ENCODE measurements at places on chromosomes 13 and 19.

DNA sequence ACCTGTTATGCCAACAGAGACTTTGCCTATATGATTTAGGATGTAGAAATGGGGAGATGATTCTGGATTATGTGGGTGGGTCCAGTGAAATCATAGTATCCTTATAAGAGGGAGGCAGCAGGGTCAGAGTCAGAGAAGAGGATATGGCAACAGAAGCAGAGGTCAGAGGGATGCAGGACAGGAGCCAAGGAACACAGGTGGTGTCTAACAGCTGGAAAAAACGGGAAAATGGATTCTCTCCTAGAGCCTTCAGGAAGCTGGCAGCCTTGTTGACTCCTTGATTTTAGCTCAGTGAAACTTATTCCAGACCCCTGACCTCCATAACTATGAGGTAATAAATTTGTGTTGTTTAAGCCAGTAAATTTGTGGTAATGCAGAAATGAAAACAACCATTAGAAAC lies 28.8 kb upstream of the OXGR1 start:
- DNase-seq = no peak

DNA sequence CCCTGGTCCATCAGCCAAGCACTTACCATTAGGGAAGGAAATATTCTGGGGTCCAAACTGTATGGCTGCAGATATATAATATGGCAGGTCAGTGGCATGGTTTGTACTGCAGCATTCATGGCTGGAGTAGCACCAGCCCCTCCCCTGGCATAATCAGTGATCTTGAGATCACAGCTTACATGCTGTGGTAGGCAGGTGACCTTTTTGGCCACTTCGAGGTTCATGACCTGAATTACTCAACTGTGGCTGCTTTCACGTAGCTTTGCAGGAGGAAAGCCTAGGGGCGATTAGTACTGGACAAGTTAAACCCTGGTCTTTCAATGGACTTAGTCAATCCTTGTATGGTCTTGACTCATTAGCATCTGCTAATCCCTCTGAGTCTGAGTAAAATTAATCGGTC lies 169.8 kb downstream of the SPRY2 start:
- DNase-seq = no peak

GRCh38 chr13:110431425-110432294 lies 124.6 kb downstream of the COL4A2 start:
- no peak for DNase-seq

DNA sequence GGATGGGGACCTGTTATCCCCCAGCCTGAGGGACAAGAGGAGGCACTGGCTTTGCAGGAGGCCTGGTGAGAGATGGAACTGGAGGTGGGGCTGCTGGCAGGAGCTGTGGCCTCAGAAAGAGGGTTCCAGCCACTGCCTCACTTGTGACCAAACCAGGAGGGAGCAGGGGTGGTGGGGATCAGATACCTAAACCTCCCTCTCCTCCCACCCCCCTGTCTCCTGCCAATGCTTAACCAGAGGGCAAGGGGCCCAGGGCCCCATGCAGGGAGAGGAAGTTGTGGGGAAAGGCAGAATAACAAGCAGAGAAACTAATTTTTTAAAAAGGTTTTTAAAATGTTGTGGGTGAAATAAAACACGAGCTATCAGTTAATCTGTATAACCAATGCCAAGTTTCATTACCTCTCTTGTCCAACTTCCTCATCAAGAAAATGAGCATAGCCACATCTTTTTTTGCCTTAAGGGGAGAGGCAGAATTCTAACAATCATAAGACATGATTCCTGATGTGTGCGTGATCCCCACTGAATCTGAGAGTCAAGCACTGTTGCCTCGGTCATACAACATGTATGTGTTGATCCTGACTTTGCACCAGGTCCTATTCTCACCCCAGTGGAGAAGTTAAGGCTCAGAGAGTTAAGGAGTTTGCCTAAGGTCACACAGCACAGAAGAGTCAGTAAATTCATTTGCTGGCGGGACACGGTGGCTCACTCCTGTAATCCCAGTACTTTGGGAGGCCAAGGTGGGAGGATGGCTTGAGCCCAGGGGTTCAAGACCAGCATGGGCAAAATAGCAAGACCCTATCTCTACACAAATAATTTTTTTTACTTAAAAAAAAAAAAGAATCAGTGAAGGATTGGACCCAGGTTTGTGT lies 12.9 kb downstream of the FXYD5 start:
- no peak for DNase-seq

DNA sequence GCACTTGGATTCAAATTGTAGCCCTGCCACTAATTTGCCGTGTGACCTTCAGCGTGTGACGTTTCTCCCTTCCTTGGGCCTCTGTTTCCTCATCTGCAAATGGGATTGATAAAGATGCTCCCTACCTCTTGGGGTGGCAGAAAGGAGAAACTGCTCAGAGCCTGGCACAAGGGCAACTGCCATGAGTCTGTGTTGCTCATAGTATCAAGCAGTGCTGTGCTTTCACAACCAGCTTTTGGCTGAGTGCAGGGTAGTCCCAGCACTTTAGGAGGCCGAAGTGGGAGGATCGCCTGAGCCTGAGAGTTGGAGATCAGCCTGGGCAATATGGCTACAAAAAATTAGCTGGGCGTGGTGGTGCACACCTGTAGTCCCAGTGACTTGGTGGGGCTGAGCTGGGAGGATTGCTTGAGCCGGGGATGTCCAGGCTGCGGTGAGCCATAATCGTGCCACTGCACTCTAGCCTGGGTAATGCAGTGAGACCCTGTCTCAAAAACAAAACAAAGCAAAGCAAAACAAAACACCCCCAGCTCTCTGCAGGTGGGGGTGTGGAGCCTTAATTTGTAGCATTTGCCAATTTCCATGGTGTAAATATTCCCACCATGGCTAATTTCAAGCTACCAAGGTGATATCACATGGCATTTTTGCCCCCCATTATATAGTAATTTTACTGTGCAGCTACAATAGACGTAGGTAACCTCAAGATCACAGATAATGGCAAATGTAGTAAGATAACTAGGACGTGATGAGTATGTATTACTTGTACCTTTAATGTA lies 1.6 kb upstream of the MARK4 start:
- DNase-seq = no peak

- no peak for DNase-seq
Measured at GRCh38 chr19:19554074-19555023, 16.3 kb downstream of the CILP2 start.

DNA sequence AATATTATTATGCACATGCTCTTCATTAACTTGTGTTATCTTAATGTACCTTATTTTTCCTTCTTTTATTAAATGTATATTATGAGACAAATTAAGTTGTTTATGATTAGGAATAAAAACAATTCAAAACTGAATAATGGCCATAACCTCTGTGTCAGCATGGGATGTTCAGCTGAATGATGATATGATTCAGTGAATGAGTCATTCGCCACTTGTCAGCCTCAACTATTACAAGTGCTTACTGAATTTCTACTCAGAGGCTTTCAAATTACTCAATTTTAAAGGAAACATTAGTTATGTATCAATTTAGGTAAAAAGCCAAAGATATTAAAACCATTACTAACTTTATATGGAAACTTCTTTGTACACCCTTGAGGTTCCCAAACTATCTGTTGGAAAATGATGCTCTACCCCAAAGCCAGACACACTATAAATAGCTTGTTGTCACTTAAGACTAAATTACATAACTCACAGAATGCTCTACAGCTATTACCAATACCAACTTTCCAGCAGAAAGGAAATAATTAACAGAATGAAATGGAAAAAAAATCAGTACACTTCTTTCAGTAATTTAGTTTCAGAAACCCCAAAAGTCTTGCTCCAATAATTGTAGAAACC lies 14.4 kb downstream of the LIG4 start:
- no peak for DNase-seq

DNA sequence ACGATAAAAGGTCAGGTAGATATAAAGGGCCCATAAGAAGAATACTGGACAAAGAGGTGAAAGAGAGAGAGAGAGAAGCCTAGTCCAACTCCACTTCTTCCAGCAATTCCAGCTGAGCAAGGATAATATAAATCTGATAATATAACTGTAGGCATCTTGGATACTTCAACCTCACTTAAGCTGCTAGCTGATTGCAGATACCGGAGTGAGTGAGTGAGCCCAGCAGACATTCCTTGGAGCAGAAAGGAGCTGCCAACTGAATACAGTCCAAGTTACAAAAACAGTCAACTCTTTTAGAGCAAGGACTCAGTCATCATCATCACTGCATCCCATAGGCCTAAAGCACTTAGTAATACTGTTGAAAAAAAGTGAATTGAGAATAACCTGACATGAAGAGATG lies 387.6 kb downstream of the SLITRK6 start:
- no peak for DNase-seq

- no peak for DNase-seq
Measured at GRCh38 chr19:29568036-29569025, 37.8 kb upstream of the POP4 start.

GRCh38 chr13:100542826-100543156 lies 45.8 kb downstream of the GGACT start:
- no peak for DNase-seq

GRCh38 chr19:27773318-27774094 lies 1439.4 kb downstream of the UQCRFS1 start:
- no peak for DNase-seq

- no peak for DNase-seq
Measured at GRCh38 chr13:95222733-95223018, 78.6 kb downstream of the ABCC4 start.

- no peak for DNase-seq
Measured at GRCh38 chr13:27023385-27024073, 148.1 kb downstream of the USP12 start.

DNA sequence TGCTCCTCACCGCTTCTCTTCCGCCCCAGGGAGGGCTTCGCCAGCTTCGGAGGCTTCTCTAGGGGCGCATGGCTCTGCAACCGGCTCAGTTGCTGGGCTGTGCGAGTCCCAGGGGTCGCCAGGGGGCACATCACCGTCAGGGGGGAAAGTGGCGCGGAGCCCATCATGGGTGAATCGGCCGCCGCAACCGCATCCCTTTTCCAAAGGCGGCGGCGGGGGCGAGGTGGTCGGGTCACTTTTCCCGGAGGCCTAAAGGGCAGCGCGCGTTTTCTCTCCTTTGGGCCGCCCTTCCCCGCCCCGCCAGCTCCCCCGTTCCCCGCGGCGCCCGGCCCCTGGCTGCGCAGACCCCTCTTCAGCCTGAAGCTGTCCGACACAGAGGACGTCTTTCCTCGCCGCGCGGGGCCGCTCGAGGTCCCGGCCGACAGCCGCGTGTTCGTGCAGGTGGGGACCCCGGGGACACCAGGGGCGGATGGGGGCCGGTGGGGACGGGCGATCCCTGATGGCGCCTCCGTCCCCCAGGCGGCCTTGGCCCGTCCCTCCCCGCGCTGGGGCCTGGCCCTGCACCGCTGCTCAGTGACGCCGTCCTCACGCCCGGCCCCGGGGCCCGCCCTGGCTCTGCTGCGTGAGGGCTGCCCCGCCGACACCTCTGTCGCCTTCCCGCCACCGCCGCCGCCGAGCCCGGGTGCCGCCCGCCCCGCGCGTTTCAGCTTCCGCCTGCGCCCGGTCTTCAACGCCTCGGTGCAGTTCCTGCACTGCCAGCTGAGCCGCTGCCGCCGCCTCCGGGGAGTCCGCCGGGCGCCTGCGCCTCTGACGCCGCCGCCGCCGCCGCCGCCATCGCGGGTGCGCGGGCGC lies 1.7 kb downstream of the TGFBR3L start:
- no peak for DNase-seq

- peak; percentile 11 for DNase-seq
Measured at GRCh38 chr13:75219479-75220237, 262.3 kb downstream of the TBC1D4 start.

GRCh38 chr13:110929104-110929777 lies 14.4 kb upstream of the ANKRD10 start:
- DNase-seq = no peak

GRCh38 chr13:89660752-89661151 lies 1686.7 kb upstream of the MIR17HG start:
- no peak for DNase-seq

GRCh38 chr19:1624458-1624857 lies 19.2 kb upstream of the UQCR11 start:
- no peak for DNase-seq

GRCh38 chr19:8245869-8246835 lies 37.0 kb downstream of the CERS4 start:
- DNase-seq = no peak

- DNase-seq = no peak
Measured at GRCh38 chr13:39811051-39811450, 155.6 kb downstream of the COG6 start.

DNA sequence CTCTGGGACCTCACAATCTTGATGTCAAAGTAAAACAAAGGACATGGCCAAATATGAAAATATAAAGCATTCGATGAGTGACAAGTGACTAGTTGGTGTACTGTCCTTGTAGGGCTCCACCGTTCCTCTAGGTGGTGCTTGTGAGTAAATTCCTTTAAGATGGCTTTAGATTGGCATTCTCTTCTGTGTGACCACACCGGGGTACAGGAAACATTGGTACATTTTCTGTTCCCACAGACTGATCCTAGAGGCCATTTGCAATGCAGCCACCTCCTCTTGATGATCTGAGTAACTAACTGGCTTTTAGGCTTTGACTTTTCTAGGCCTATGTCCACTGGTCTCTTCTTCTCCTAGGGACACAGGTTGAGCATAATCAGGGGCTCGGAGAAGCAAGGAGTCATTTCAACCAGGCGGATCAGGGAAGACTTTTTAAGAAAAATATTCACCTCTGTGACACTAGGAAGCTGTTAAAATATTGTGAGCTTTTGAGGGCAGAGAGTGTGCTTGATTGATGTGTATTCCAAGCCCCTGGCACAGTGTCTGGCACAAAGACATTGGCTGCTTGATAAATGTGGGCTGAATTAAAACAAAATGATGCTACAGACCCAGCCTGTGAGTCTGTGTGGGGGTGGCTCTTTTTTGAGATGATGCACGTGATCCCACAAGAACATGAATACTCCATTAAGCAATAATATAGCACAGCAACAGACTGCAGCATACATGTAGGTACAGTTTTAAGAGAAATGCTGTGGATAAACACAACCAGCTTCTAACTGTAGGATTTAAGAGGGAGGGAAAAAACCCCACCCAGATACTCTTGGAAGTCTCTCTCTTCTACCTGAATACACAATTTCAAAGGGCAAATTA lies 21.0 kb downstream of the EPSTI1 start:
- DNase-seq = no peak

DNA sequence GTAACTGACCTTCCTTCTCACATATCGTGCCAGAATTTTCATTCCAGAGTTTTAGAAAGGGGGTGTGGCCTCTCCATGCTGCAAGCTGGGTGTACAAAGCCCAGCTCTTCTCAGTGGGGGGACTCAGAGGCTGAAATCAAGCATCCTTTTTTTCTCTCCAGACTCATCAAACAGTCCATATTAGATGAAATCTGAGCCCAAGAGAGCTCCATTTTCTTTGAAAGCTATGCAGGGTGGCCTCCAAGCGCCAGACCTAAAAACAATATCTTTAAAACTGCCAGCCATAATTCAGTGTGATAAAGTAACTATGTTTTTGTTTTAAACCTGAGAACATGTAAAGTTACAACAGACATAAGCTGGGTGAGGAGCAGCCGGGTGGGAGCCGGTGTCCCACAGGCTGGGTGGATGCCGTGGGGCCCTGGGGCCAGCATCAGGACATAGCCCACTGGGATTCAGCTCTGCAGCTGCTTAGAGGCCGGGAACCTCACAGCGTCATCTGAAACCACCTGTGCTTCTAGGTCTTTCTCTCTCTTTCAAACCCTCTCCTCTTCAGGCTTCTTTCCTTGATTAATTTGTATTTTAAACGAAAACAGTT lies 249.2 kb downstream of the ZNF536 start:
- no peak for DNase-seq

GRCh38 chr19:34838753-34839431 lies 65.9 kb upstream of the ZNF599 start:
- no peak for DNase-seq

- no peak for DNase-seq
Measured at GRCh38 chr13:53490752-53491151, 462.1 kb downstream of the OLFM4 start.
